GF-D8 (cell line): ENCODE measurements at places on chromosomes 3 and 15.
A peak's percentile ranks its signal among the peaks of the same experiment; 100 is the strongest.

DNA sequence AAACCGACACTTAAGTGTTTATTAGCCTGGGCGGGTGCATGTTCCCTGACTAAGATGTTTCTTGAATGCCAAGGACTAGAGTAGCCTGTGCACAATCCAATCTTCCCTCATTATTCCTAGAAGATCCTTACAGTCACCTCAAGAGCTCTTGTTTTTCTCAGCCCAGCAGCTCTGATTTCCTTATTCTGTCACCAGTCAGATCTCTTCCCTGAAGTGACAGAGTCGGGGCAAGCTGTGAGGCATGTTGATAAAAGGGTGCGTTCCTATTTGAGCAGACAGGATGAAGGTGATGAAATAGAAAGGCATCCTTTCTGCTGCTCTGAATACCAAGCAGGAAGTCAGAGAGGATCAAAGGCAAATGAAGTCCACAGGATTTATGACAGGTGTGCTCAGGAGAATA lies 125.6 kb upstream of the MCTP2 start:
- DNase-seq, result no peak

GRCh38 chr3:122628567-122628966 lies 51.1 kb downstream of the PARP15 start:
- DNase-seq, result no peak

GRCh38 chr15:43220991-43221403 lies at the start of gene EPB42:
Gene EPB42 (minus strand): TSS chr15:43221018. CDS start chr15:43220825, 193 bp downstream.
- DNase-seq, result no peak

GRCh38 chr3:75140904-75141615 lies 523.1 kb upstream of the FRG2C start:
- no peak for DNase-seq

GRCh38 chr15:43851251-43851650 lies 24.4 kb downstream of the WDR76 start:
- DNase-seq, result no peak

DNA sequence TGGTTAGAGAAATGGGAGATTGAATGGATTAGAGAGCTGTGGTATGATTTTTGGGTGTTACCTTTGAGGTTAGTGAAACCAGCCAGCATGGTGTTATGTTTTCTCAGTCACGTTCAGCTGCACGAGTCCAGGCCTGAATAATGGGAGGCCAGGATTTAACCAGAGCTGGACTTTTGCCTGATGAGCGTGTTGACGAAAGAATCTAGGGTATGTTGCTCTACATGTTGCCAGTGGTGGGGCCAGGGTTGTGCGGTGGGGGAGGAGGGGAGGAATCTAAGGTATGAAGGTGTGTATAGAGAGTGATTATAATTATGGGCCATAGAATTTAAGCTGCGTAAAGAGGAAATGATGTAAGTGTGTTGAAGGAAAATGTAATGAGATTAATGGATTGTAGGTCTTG lies 22.8 kb downstream of the MINDY2 start:
- DNase-seq, result no peak

DNA sequence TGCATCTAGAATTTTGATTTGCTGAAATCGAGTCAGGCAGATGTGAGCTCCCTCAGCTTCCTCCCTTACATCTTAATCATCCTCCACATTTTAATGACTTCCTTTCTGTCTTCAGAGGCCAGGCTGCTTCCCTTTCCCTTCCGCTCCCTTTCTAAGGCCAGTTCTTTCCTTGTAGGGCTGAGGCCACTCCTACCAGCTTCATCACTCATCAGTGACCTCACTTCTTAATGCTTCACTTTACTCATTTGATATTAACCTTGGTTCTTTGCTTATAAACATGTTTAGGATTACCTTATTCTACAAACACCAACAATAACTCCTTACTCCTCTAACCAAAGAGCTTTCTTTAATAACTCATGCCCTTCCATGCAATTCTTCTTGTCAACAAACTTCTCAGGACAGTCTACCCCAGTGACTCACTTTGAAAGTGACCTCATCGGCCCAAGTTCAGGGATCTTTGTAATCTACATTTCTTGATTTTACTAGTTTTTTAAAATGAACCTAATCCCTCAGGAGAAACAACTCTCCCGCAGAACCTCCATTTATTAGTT lies 23.9 kb downstream of the ILDR1 start:
- peak; percentile 89 for DNase-seq

- no peak for DNase-seq
Measured at GRCh38 chr3:59321881-59322540, 272.2 kb upstream of the CFAP20DC start.

GRCh38 chr15:83207660-83208366 lies at the start of gene HDGFL3:
Gene HDGFL3 (minus strand): TSS chr15:83207823. CDS start chr15:83207414, 409 bp downstream.
- DNase-seq, result no peak

- DNase-seq, result no peak
Measured at GRCh38 chr15:27885201-27885600, 213.9 kb downstream of the OCA2 start.
